ENCODE measurements at places on chromosomes 5 and 9.

GRCh38 chr9:3629495-3629894 lies 103.7 kb upstream of the RFX3 start:
- no peak for DNase-seq

GRCh38 chr5:88813805-88814575 lies 69.0 kb downstream of the MEF2C start:
- no peak for DNase-seq

- DNase-seq, result no peak
Observed at GRCh38 chr9:115862021-115862420, 291.6 kb upstream of the PAPPA start.

GRCh38 chr9:112333639-112334431 lies 416 bp upstream of the PTBP3 start:
- DNase-seq, result peak; percentile 91

DNA sequence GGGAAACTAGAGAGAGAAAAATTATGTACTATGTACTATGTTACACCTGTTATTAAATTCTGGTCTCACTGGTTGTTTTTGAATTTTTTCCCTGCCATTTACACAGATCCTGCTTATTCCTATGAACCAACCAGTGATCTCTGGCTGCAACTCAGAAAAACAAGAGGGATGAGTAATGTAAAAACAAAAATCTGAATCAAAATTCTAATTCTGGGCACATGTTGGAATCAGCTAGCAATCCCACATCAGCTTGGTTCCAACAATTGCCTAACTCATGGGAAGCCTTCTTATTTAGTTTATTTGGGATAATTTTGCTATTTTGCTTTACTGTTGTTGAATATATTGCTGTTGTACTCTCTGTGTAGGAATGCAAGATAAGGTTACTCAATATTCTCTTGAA lies 78.3 kb downstream of the PLK2 start:
- no peak for DNase-seq

DNA sequence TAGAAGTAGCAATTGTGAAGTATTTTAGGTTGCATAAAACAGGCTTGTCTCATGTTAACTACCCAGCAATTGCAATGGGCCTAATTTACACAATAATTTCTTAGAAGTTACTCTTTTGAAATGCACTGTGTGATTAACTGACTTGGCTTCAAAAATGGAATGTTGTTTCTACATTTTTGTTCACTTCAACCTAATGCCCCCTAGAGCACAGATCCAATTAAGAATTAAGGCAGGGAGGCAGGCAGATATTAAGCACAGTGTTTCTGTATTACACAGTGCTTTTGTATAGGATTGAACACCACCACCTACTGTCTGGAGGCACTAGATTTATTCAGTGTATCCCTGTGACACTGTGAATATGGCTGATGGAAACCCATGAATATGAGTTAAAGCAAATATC lies 302.1 kb downstream of the FBXL17 start:
- DNase-seq, result no peak

GRCh38 chr5:128815201-128815600 lies 150.1 kb upstream of the SLC27A6 start:
- DNase-seq, result no peak

- no peak for DNase-seq
Observed at GRCh38 chr5:164680812-164681520, 1175.5 kb downstream of the MAT2B start.

DNA sequence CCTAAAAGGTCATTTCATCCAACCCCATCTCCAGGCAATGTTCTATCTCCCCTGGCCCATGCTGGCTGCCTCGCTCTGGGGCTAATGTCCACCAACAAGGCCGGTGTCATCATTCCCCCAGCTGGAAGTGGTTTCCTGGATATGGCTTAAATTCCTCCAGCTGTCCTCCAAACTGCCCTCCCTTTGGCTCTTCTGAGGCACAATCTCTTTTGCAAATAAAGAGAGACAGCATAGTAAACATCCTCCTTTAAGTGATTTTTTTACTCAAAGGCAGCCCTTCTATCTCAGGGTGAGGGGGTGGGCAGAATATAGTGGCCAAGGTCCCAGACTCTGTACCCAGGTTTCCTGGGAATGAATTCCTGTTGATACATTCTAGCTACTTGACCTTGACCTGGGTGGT lies 117.4 kb upstream of the PANK3 start:
- DNase-seq, result no peak

- DNase-seq, result no peak
Observed at GRCh38 chr5:141864371-141865370, 13.5 kb downstream of the PCDH1 start.

DNA sequence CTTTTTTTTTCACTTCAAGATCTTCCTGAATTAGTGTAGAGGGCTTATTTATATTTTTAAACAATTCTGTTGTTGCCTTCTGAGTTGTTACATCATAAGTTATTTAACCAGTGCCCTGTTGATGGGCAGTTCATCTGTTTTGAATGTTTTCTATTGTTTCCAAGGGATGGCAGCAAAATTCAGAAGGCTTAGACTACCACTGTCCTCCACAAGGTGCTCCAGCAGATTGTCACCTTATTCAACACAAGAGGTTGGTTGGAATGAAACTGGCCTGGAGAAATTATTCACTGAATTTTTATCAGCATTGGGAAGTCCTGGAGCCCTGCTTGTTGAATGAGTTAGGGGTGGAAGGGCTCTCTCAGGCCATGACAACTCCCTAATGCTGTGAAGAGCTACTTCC lies 1.3 kb upstream of the KLHL9 start:
- no peak for DNase-seq

GRCh38 chr5:128271859-128272464 lies 188.4 kb downstream of the SLC12A2 start:
- peak; percentile 3 for DNase-seq

DNA sequence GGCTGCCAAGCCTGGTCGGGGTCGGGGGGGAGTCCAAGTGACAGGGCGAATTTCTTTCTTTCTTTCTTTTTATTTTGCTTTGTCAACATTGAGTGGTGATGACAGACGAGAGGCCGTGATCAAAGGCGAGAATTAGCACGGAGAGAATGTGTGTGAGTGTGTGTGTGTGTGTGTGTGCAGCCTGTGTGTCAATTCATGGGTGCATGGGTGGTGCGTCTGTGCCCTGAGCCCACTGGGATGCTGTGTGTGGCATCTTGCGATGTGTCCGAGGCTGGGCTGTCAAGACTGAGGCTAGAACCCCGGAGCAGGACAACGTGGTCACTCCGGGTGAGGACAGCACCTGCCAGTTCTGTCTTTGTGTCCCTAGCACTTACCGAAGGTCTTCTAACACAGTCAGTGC lies 4.7 kb upstream of the FIBCD1 start:
- no peak for DNase-seq

- no peak for DNase-seq
Observed at GRCh38 chr5:89203611-89204010, 320.6 kb upstream of the MEF2C start.

DNA sequence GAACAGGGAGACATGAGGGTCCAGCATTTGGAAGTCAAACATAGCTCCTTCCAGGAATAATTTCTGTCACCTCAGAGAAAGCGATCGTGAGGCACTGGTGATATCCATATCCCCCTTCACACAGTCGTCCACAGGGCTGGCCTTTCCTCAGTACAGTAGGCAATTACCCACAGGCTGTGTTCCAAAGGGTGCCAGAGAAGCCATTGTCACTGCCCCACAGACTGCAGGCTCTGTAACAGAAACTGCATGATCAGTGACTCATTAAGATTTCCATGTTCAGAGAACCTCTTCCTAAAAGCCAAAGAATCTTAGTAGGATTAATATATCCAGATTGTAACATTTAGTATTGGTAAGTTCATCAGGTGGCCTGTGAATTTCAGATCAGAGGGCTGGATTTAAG lies 127.6 kb downstream of the RPS23 start:
- no peak for DNase-seq

GRCh38 chr9:16726718-16727451 lies 143.6 kb downstream of the BNC2 start:
- peak; percentile 22 for DNase-seq

GRCh38 chr5:73682176-73682575 lies 56.2 kb downstream of the ARHGEF28 start:
- no peak for DNase-seq

- no peak for DNase-seq
Observed at GRCh38 chr5:11640158-11640873, 263.9 kb downstream of the CTNND2 start.

- DNase-seq, result peak; percentile 58
Observed at GRCh38 chr9:76987594-76988200, 31.8 kb upstream of the FOXB2 start.

- DNase-seq, result no peak
Observed at GRCh38 chr5:37665889-37666288, 174.0 kb downstream of the GDNF start.

GRCh38 chr9:350384-350783 lies 135.7 kb downstream of the DOCK8 start:
- no peak for DNase-seq

GRCh38 chr5:56482363-56482762 lies 249.2 kb upstream of the ANKRD55 start:
- DNase-seq, result no peak

- no peak for DNase-seq
Observed at GRCh38 chr5:88834499-88834898, 48.5 kb downstream of the MEF2C start.

DNA sequence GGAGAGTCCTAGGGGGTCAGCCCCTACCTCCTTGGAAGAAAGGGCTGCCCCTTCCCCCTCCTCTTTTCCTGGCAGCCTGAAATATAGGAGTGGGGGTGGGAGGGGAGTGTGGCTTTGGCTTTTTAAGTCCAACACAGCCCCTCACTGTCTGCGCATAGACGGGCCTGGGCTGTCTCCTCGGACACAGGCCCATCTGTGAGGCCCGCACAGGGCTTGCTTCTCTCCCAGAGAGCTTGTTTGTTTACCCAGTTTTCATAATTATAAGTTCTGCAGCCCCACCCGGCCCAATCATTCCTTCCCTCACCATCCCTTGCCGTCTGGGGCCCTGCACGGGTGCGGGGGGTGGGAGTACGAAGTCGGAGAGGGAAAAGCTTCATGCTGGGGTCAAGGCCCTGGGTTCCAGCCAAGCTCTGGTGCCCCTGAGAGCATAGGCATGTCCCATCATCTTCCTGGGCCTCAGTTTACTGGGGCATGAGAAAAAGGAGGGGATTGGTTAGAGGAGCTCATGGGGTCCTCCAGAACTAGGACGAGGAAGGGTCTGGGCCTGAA lies 54.0 kb upstream of the STXBP1 start:
- DNase-seq, result no peak

- DNase-seq, result no peak
Observed at GRCh38 chr9:130699047-130699446, 5.5 kb downstream of the EXOSC2 start.

All from HTR-8/SVneo (cell line).